ENCODE measurements at places on chromosomes 16 and 17.

GRCh38 chr17:56030009-56030624 is 123.2 kb upstream of the ANKFN1 start:
- no peak for DNase-seq

- DNase-seq, result no peak
Measured at GRCh38 chr16:15765116-15765515, 91.7 kb downstream of the MYH11 start.

DNA sequence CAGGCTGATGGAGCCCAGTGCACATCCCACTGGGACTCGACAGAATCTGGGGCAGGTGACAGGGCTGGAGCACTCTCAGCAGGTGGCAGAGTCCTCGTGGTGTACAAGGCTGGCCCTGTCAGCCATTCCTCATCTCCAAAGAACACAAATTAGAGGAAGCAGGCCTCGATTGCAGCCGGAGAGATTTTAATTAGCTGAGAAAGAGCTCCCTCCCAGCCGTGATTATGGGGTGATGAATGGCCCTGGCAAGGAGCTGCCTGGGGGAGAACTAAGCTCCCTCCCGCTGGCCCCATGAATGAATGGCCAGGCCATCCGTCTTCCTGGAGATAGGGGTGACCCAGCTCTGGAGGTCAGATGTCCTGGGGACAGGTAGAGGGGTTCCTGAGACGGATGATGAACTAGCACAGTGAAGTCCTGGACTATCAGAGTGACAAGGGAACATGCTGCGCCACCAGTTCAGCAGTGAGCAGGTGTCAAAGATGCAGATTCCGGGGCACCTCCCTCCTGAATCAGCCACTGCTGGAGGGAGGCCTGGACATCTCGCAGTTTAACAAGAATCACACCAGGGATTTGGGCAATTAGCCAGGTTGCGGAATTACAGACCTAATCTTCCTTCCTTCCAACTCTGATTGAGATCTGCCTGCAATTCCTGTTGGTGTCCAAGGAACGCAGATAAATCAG is 35.5 kb downstream of the PIMREG start:
- DNase-seq, result no peak

- DNase-seq, result no peak
Measured at GRCh38 chr17:72922219-72922618, 170.3 kb downstream of the SLC39A11 start.

DNA sequence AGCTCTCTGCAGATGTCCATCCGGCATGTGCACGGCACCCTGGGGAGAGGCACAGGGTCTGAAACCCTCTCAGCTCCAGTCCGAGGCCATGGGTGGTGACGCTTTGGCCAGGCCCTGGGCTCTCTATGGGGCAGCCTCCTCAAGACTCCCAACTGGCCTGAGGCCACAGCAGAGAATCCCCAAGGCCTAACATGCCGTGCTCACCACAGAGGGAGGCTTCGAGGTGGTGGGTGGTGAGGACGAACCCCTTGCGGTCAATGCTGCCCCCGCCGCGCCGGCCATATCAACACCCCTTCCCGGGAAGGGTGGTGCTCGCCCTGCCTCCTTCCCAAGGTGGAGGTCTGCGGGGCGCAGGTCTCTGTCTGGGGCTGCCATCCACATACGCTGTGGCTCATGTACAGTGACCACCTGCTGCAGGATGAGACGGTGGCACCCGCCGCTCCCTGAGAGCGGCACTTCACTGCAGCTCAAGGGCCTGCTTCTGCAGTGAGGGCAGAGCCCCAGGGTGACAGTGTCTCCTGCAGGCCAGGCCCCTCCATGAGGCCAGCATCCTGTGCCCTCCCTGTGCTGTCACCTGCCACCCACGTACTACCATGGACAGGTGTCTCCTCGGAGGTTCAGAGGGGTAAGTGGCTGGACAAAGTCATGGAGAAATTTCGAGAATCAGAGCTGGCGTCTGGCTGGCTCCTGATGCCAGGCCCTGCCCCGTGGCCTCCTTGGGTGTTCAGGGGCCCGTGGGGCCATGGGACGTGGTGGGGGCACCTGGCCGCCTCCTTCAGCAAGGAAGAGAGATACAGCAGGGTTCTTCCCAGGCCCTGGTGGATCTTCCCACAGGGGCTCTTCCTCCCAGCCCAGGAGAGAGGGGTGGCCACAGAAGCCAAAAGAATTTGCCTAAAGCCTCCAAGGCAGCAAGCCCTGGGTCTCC is 54.6 kb upstream of the ACSF3 start:
- no peak for DNase-seq

GRCh38 chr16:49800876-49801275 is 55.0 kb downstream of the ZNF423 start:
- no peak for DNase-seq

- DNase-seq, result peak; percentile 83
Measured at GRCh38 chr16:87464691-87465300, 28.0 kb downstream of the ZCCHC14 start.

DNA sequence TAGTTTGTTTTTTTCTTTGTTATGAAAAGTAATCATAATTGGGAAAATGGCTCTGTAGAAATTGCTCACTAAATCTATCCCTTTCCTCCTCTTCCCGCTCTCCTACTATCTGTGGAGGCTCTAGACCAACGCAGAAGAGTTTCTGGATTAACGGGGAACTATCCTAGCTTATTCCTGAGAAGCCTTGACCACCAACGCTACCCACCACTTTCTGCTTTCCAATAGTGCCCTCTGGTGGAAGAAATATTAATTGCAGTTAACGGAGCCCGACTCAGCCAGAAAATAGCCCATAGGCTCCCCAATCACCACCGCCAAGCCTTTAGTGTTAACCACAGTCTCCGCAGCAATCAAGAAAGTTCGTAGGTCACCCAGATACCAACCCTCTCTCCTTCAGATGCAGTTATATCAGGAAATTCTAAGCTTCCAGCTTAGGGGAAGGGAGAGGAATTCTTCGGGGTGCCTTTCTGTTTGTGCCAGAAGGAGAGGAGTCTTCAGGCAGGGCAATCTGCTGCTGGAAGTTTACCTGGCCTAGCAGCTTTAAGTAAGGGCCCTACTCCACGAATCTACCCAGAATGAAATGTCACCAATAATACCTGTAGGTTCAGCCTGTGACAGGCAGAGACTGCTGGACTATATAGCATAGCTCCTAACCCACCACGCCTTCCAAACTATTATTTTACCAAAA is 23.0 kb upstream of the NSRP1 start:
- DNase-seq, result peak; percentile 2

DNA sequence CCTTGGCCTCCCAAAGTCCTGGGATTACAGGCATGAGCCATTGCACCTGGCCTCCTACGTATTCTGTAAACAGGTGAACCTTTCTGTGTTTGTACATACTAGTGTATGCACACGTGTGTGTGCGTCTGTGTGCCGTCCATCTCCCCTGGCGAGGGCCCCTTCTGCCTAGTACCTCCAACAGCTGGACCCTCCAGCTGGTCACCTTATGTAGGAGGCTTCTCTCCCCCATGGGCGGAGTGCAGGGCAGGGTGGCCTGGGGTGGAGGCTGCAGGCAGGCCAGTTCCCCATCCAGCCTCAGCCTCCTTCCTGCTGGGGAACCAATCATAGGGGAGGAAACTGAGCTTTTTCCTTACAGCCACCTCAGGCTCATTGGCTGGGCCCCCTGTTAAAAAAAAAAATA is 24.4 kb upstream of the DOC2B start:
- no peak for DNase-seq

DNA sequence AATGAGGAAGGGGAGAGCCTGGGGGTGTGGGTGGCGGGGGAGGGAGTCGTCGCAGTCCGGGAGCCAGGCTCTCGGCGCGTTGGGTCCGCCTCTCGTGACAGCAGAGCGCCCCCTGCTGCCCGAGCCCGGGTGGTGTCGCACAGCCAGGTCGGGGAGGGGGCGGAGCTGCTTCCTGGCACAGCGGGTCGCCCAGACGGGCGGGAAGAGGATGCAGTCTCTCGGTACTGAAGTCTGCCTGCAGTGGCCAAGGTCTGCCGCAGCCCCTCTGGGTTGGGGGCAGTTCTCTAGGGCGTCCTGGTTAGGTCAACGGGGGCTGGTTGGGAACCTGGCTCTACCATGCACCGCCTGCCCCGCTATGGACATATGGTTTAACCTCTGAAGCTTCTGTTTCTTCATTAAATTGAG is 38.2 kb upstream of the CCDC182 start:
- no peak for DNase-seq

GRCh38 chr16:12540290-12540689 is 263.4 kb downstream of the CPPED1 start:
- DNase-seq, result no peak

GRCh38 chr16:3214904-3215600 is 19.9 kb downstream of the ZNF200 start:
- DNase-seq, result no peak

DNA sequence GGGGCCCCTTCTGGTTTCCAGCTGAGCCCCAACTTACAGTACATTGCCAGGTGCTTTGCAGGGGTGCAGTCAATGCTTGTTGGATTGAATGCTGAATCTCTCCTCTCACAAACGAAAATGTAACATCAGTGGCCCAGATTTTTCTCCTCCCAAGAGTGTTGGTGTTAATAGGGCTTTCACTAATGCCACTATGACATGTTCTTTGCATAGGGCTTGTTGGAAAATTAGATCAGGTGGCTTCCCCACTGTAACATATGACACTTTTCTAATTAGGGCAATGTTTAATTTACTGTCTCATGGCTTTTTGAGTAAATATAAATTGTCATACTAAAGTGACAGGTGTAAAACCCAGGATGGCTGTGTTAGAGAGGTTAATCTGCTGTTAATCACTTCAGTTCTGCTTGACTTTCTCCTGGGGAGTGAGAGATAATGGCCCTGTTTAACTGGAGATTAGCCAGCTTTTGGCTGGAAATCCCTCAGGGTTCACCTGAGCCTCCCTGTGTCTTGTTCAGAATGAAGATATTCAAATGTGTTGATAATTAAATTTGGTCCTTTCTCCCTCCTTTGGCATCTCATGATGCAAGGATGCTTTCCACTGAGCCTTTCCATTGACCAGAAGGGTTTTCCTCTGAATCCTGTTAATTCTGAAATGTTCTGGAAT is 502.3 kb downstream of the RBFOX1 start:
- no peak for DNase-seq

- no peak for DNase-seq
Measured at GRCh38 chr17:17820463-17821158, 16.2 kb downstream of the SREBF1 start.
